ENCODE measurements at places on chromosomes 16 and 17.

- no peaks in the 10 kb centered on the region for H3K36me3 ChIP-seq
- peak overlapping the region; percentile 8 for H3K4me3 ChIP-seq
- DNase-seq: peak; percentile 41
- H3K27ac ChIP-seq: no peak overlapping the region
- H3K27me3 ChIP-seq: no peaks in the 10 kb centered on the region
These were observed 5.4 kb upstream of the G6PC1 start for GRCh38 chr17:42895185-42895555.

GRCh38 chr17:7020894-7021664, 1.8 kb upstream of the BCL6B start:
- peaks cover 5% of the 10 kb centered on the region for H3K36me3 ChIP-seq
- peaks cover 2% of the 10 kb centered on the region for H3K4me1 ChIP-seq
- DNase-seq: no peak
- no peak overlapping the region for H3K4me3 ChIP-seq

DNA sequence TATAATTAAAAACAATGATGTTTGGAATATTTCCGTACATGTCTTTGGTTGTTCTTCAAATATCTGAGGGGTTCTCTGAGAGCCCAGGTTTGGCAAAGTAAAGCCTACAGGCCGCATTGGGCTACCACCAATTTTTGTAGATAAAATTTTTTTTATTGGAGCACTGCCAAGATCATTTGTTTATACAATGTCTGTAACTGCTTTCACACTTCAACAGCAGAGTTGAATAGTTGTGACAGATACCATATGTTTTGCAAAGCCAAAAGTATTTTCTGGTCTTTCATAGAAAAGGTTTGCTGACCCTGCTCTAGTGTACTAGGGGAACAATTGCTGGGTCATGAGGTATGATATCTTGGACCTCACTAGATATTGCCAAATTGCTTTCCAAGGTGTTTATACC, 10.5 kb downstream of the PPM1D start:
- DNase-seq: no peak
- H3K4me3 ChIP-seq: no peak overlapping the region
- H3K36me3 ChIP-seq: no peaks in the 10 kb centered on the region
- peaks cover 3% of the 10 kb centered on the region for H3K4me1 ChIP-seq
- no peak overlapping the region for H3K27ac ChIP-seq
- H3K27me3 ChIP-seq: no peaks in the 10 kb centered on the region

DNA sequence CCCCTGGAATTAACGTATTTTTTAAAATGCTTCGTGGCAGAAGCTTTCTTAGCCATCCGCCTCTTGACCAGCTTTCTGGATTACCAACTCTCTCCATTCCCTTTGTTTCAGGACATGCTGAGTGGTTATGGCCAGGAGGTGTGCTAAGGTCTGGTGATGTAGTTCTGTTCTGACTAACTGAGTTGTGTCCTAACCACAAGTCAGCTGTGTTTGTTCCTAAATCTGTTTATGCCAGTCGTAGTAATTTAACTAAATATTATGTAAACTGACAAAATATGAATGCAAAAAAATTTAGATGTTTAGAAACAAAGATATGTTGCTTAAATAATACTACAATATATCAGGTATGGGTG, 61.6 kb downstream of the MRTFB start:
- no peaks in the 10 kb centered on the region for H3K27me3 ChIP-seq
- H3K4me1 ChIP-seq: no peaks in the 10 kb centered on the region
- no peak for DNase-seq
- H3K27ac ChIP-seq: no peak overlapping the region
- no peak overlapping the region for H3K4me3 ChIP-seq

DNA sequence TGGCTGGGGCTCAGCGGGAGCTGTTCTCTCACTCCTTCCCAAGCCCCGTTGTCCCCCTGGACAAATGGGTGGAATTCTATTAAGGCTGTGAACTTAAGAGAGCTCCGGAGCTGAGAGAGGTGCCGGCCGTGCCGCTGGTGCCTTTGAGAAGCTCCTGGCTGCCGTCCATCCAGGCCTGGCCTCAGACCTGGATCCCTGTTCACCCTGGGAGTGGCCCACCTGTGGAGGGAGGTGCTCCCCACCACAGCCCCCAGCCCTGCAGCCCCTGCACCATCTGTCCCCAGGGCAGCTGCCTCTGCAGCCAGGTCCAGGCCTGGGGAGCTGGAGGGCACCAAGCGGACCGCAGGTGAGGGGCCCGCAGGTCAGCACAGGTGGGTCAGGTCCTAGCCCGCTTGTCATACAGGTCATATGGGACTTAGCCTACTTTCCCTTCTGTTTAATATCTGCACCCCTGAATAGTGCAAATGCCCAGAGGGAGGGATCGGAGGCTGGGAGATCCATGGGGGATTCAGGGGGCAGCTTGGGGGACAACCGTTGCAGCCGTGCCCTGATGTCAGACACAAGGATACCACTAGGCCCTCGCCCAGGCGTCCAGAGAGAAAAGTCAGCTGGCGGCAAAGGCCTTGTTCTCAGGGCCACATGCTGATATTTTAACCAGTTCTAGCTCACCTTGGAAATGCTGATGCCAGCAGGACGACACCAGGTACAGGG, 15.2 kb upstream of the METRNL start:
- H3K4me3 ChIP-seq: no peak overlapping the region
- H3K4me1 ChIP-seq: peaks cover 3% of the 10 kb centered on the region
- peaks cover 26% of the 10 kb centered on the region for H3K27me3 ChIP-seq
- no peaks in the 10 kb centered on the region for H3K36me3 ChIP-seq
- no peak for DNase-seq

- no peak overlapping the region for H3K4me3 ChIP-seq
- H3K27ac ChIP-seq: no peak overlapping the region
- no peak for DNase-seq
- peaks cover 6% of the 10 kb centered on the region for H3K4me1 ChIP-seq
- no peaks in the 10 kb centered on the region for H3K36me3 ChIP-seq
These were observed 6.2 kb upstream of the CPSF4L start for GRCh38 chr17:73267648-73268537.

- peak overlapping the region; percentile 86 for H3K27ac ChIP-seq
- H3K36me3 ChIP-seq: no peaks in the 10 kb centered on the region
- no peak for DNase-seq
- H3K27me3 ChIP-seq: no peaks in the 10 kb centered on the region
- H3K4me1 ChIP-seq: peaks cover 40% of the 10 kb centered on the region
These were observed 4.5 kb downstream of the TMEM238L start for GRCh38 chr17:10799407-10799806.

- H3K27ac ChIP-seq: no peak overlapping the region
- no peak for DNase-seq
- no peak overlapping the region for H3K4me3 ChIP-seq
- no peaks in the 10 kb centered on the region for H3K36me3 ChIP-seq
- no peaks in the 10 kb centered on the region for H3K27me3 ChIP-seq
These were observed 72.8 kb downstream of the SOCS1 start for GRCh38 chr16:11183035-11183812.

GRCh38 chr16:21598701-21599121, 666 bp upstream of the METTL9 start:
- H3K27ac ChIP-seq: peak overlapping the region; percentile 84
- no peaks in the 10 kb centered on the region for H3K36me3 ChIP-seq
- peak overlapping the region; percentile 99 for H3K4me3 ChIP-seq
- H3K27me3 ChIP-seq: no peaks in the 10 kb centered on the region
- DNase-seq: no peak
- peaks cover 17% of the 10 kb centered on the region for H3K4me1 ChIP-seq

- peaks cover 46% of the 10 kb centered on the region for H3K36me3 ChIP-seq
- no peaks in the 10 kb centered on the region for H3K27me3 ChIP-seq
- no peak for DNase-seq
- H3K4me1 ChIP-seq: no peaks in the 10 kb centered on the region
- no peak overlapping the region for H3K4me3 ChIP-seq
These were observed 19.7 kb downstream of the MEAK7 start for GRCh38 chr16:84484579-84485254.

- DNase-seq: no peak
- no peak overlapping the region for H3K27ac ChIP-seq
- no peak overlapping the region for H3K4me3 ChIP-seq
- H3K36me3 ChIP-seq: peaks cover 24% of the 10 kb centered on the region
- peaks cover 8% of the 10 kb centered on the region for H3K4me1 ChIP-seq
These were observed 3.6 kb downstream of the COG1 start for GRCh38 chr17:73196500-73196899.

DNA sequence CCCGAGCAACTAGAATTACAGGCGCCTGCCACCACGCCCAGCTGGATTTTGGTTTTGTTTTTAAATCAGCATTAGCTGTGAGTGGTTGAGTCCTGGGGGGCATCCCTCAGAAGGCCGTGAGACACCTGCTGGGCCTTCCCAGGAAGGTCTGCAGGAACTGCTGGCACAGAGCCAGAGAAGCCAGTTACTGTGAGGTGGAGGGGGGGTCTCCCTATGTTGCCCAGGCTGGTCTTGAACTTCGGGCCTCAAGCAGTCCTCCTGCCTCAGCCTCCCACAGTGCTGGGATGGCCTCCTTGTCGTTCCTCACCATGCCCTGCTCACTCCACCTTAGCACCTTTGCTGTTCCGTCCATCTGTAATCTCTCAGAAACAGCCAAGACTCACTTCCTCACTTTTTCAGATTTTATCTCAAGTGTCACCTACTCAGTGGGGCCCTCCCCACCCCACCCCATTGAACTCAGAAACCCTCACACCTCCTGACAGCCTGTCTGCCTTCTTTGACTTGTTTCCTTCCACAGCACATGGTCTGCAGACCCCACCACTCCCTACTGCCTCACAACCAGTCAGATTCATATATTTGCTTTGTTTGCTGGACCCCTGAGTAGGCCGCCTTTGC, 62.3 kb downstream of the WSB1 start:
- H3K4me1 ChIP-seq: peaks cover 12% of the 10 kb centered on the region
- H3K4me3 ChIP-seq: no peak overlapping the region
- no peak for DNase-seq
- no peaks in the 10 kb centered on the region for H3K36me3 ChIP-seq

DNA sequence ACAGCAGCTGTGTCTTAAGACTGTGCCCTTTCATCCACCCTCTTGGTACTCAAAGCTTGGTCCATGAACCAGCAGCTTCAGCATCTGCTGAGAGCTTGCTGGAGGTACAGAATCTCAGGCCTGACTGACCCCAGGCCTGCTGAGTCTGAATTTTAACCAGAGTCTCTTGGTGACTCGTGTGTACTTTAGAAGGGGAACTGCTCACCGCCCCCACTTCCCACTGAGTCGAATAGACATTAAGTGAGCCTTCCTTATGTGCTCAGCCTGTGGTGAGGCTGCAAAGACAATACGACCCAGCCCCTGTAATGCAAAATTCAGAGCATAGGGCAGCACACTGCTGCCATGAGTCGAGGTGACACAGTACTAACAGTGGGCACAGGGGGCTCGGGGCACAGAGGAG, 662.8 kb downstream of the WWOX start:
- no peak overlapping the region for H3K27ac ChIP-seq
- H3K27me3 ChIP-seq: no peaks in the 10 kb centered on the region
- no peaks in the 10 kb centered on the region for H3K4me1 ChIP-seq
- H3K36me3 ChIP-seq: no peaks in the 10 kb centered on the region
- H3K4me3 ChIP-seq: no peak overlapping the region
- DNase-seq: no peak

DNA sequence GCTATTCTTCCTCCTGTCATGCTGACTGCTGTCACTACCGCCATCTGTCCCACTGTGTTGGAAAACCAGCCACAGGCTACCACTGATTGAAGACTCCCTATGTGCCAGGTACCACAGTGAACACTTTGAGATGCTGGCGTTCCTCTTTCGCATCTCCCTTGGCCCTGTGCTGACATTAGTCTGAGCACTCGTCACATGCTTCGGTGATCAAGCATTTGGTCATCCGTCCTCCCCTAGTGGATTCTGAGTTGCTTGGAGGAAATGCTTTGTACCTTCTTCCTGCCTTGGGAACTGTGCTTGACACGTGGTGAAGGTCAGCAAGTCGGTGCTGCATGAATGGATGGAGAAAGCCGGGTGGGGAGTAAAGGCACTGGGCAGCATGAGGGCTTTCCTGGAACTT, 260.1 kb downstream of the SNX29 start:
- H3K27ac ChIP-seq: no peak overlapping the region
- peaks cover 3% of the 10 kb centered on the region for H3K36me3 ChIP-seq
- no peaks in the 10 kb centered on the region for H3K27me3 ChIP-seq
- peaks cover 4% of the 10 kb centered on the region for H3K4me1 ChIP-seq

GRCh38 chr17:49521088-49521450, 26.0 kb downstream of the NGFR start:
- H3K27ac ChIP-seq: no peak overlapping the region
- H3K4me1 ChIP-seq: peaks cover 23% of the 10 kb centered on the region
- no peak for DNase-seq
- no peaks in the 10 kb centered on the region for H3K36me3 ChIP-seq
- no peak overlapping the region for H3K4me3 ChIP-seq
- H3K27me3 ChIP-seq: no peaks in the 10 kb centered on the region

GRCh38 chr16:85733839-85734170, 17.1 kb downstream of the C16orf74 start:
- H3K4me3 ChIP-seq: no peak overlapping the region
- DNase-seq: no peak
- H3K4me1 ChIP-seq: peaks cover 3% of the 10 kb centered on the region
- H3K27ac ChIP-seq: no peak overlapping the region
- H3K36me3 ChIP-seq: peaks cover 52% of the 10 kb centered on the region

- H3K27me3 ChIP-seq: peaks cover 27% of the 10 kb centered on the region
- no peak overlapping the region for H3K4me3 ChIP-seq
- DNase-seq: no peak
- no peak overlapping the region for H3K27ac ChIP-seq
- H3K36me3 ChIP-seq: no peaks in the 10 kb centered on the region
These were observed 21.1 kb downstream of the PIPOX start for GRCh38 chr17:29063992-29064391.

- peaks cover 24% of the 10 kb centered on the region for H3K36me3 ChIP-seq
- H3K4me1 ChIP-seq: no peaks in the 10 kb centered on the region
These were observed 23.7 kb downstream of the ZNF267 start for GRCh38 chr16:31897283-31897682.

GRCh38 chr17:5745111-5745813, 161.0 kb upstream of the NLRP1 start:
- no peak overlapping the region for H3K27ac ChIP-seq
- DNase-seq: no peak
- no peaks in the 10 kb centered on the region for H3K36me3 ChIP-seq
- H3K4me1 ChIP-seq: no peaks in the 10 kb centered on the region
- H3K4me3 ChIP-seq: no peak overlapping the region

DNA sequence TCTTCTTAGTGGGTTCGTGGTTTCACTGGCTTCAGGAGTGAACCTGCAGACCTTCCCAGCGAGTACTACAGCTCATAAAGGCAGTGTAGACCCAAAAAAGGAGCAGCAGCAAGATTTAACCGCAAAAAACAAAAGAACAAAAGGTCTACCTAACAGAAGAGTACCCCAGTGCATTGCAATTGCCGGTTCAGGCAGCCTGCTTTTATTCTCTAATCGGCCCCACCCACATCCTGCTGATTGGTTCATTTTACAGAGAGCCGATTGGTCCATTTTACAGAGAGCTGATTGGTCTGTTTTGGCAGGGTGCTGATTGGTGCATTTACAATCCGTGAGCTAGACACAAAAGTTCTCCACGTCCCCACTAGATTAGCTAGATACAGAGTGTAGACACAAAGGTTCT, 2.0 kb upstream of the ARRB2 start:
- no peaks in the 10 kb centered on the region for H3K36me3 ChIP-seq
- no peak overlapping the region for H3K4me3 ChIP-seq
- no peaks in the 10 kb centered on the region for H3K27me3 ChIP-seq
- H3K27ac ChIP-seq: no peak overlapping the region
- H3K4me1 ChIP-seq: peaks cover 9% of the 10 kb centered on the region
